ENCODE measurements at places on chromosomes 12 and 14. TPM values are rescaled to one million over a fixed set of nuclear protein-coding genes. Genes with fewer than 3 reads are reported as not detected.
A peak's percentile ranks its signal among the peaks of the same experiment; 100 is the strongest.

Gene SLC2A13
- total RNA-seq = 8.4 TPM

DNA sequence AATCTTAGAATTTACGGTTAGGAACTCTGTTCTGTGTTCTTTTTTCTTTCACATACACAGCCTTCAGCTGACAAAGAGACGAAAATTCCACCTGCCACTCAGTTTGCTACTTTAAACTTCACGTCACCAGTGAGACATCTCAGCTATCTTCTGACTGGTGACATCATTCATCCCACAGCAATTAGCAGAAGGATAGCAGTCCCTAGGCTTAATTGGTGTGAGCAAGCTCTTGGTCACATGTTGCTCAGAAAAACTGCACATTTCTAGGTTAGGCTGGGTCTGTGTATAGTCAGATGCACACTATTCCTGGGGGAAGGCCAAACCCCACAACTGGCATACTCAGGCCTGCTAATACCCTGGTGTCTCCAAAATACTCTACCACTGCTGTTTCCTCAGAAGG lies 23.9 kb downstream of the SLC7A7 start:
- H3K4me1 ChIP-seq = peaks cover 12% of the 10 kb centered on the region

Gene LRP1-AS
- not detected for total RNA-seq

DNA sequence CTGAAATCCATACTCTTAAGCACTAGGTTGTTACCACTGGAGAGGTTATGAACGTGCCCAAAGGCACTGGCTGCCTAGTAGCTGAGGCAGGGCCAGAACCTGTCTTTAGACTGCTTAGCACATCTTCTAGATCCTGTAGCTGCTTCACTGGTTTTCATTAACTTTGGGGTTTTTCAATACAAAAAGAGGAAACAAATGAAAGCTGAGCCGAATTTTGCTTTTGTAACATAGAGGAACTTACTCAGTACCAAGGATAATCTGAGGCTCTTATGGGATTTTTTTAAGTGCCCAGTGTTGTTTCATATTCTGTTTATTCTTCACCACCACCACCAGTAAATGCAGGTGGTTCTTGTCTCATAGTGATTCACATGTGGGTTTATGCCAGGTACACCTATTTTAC lies 396.1 kb downstream of the RAD51B start:
- no peak overlapping the region for H3K27ac ChIP-seq
- DNase-seq = no peak

GRCh38 chr14:102095231-102095870 lies 8.5 kb upstream of the HSP90AA1 start:
- H3K4me3 ChIP-seq = no peak overlapping the region
- no peak overlapping the region for H3K27ac ChIP-seq
- no peak for DNase-seq
- peaks cover 2% of the 10 kb centered on the region for H3K36me3 ChIP-seq

- H3K4me1 ChIP-seq = no peaks in the 10 kb centered on the region
- no peak overlapping the region for H3K4me3 ChIP-seq
- H3K36me3 ChIP-seq = no peaks in the 10 kb centered on the region
- H3K27ac ChIP-seq = no peak overlapping the region
- DNase-seq = no peak
Observed at GRCh38 chr14:67881225-67881624, 61.6 kb downstream of the RAD51B start.

GRCh38 chr12:114841557-114842251 lies 157.7 kb upstream of the TBX3 start:
- no peaks in the 10 kb centered on the region for H3K4me1 ChIP-seq
- H3K4me3 ChIP-seq = no peak overlapping the region
- no peak for DNase-seq
- no peak overlapping the region for H3K27ac ChIP-seq
- no peaks in the 10 kb centered on the region for H3K36me3 ChIP-seq

DNA sequence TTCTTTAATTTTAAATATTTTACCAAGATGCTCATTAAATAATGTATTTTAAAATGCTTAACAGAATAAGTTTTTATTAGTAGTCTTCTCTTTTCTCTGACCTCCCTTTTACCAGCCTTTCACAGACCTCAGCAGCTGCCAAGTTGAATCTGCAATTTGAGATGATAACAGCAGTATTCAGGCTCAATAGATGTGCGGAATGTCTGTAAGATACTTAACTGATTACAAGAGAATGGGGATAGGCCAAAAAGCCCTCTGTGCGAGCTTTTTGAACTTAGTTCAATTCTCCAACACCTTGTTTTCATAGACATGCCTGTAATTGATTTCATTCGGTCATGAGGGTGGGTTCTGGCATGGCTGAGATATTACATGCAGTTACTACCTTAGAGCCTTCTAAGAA lies 277.2 kb downstream of the TMTC2 start:
- no peak for DNase-seq
- no peaks in the 10 kb centered on the region for H3K36me3 ChIP-seq
- H3K27me3 ChIP-seq = no peaks in the 10 kb centered on the region
- H3K27ac ChIP-seq = no peak overlapping the region
- no peaks in the 10 kb centered on the region for H3K4me1 ChIP-seq

Gene KRT5
- total RNA-seq = 0.32 TPM

GRCh38 chr14:38279572-38279971 lies 23.7 kb upstream of the CLEC14A start:
- no peak overlapping the region for H3K4me3 ChIP-seq
- no peaks in the 10 kb centered on the region for H3K27me3 ChIP-seq
- H3K4me1 ChIP-seq = no peaks in the 10 kb centered on the region

Gene PRPH
- total RNA-seq = not detected

Gene ARHGAP9
- total RNA-seq = 0.39 TPM

Gene PLEKHH1
- 11.8 TPM for total RNA-seq

DNA sequence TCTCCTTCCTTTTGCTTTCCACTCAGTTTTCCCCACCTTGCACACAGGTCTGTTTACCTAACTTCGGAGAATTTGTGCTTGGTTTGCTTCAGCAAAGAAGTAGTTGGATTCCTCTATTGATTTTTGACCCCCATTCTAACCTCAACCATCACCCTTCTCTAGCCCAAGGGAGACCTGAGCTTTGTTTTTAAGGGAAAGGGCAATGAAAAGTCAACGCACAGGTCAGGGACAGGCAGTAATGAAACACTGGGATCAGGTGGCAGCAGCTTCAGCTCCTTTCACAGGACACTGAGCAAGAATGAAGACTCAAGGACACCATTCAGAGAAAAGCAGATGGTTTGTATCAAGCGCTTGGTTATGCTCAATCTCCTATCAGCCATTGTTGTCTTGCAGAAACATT lies 46.9 kb upstream of the KRR1 start:
- no peak for DNase-seq
- H3K4me3 ChIP-seq = no peak overlapping the region
- H3K27me3 ChIP-seq = no peaks in the 10 kb centered on the region
- H3K36me3 ChIP-seq = no peaks in the 10 kb centered on the region
- no peak overlapping the region for H3K27ac ChIP-seq
- peaks cover 27% of the 10 kb centered on the region for H3K4me1 ChIP-seq

DNA sequence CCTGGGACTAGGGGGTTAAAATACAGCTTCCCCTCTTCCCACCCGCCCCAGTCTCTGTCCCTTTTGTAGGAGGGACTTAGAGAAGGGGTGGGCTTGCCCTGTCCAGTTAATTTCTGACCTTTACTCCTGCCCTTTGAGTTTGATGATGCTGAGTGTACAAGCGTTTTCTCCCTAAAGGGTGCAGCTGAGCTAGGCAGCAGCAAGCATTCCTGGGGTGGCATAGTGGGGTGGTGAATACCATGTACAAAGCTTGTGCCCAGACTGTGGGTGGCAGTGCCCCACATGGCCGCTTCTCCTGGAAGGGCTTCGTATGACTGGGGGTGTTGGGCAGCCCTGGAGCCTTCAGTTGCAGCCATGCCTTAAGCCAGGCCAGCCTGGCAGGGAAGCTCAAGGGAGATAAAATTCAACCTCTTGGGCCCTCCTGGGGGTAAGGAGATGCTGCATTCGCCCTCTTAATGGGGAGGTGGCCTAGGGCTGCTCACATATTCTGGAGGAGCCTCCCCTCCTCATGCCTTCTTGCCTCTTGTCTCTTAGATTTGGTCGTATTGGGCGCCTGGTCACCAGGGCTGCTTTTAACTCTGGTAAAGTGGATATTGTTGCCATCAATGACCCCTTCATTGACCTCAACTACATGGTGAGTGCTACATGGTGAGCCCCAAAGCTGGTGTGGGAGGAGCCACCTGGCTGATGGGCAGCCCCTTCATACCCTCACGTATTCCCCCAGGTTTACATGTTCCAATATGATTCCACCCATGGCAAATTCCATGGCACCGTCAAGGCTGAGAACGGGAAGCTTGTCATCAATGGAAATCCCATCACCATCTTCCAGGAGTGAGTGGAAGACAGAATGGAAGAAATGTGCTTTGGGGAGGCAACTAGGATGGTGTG lies 1.9 kb downstream of the GAPDH start:
- H3K4me1 ChIP-seq = peaks cover 41% of the 10 kb centered on the region
- peak overlapping the region; percentile 89 for H3K27ac ChIP-seq
- DNase-seq = no peak

DNA sequence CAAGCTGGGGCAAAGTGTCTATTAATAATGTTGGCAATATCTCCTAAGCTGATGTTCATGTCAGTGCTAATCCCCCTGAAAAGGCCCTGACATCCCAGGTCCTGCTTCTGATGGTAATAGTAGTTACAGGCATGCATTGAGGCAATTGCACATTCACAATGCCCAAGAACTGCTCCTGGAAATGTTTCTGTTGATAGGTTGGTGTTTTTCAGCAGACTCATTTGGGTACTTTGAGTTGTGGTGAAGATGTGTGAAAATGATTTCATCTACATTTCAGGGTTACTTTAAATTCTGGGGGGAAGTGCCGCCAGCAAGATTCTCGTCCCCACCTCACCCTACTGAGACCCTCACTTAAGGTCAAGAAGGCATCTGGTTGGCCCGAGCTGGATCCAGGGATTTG lies 92.9 kb downstream of the BBS10 start:
- no peak for DNase-seq
- H3K4me3 ChIP-seq = no peak overlapping the region
- H3K36me3 ChIP-seq = no peaks in the 10 kb centered on the region
- H3K4me1 ChIP-seq = peaks cover 12% of the 10 kb centered on the region
- no peaks in the 10 kb centered on the region for H3K27me3 ChIP-seq

GRCh38 chr12:92462049-92462448 lies 240.7 kb upstream of the PLEKHG7 start:
- no peak overlapping the region for H3K27ac ChIP-seq
- no peaks in the 10 kb centered on the region for H3K4me1 ChIP-seq
- DNase-seq = no peak
- no peak overlapping the region for H3K4me3 ChIP-seq
- H3K27me3 ChIP-seq = no peaks in the 10 kb centered on the region
- no peaks in the 10 kb centered on the region for H3K36me3 ChIP-seq

Gene RIMKLB
- total RNA-seq = 29.3 TPM

Gene SDR9C7
- total RNA-seq = not detected

- no peak overlapping the region for H3K27ac ChIP-seq
- DNase-seq = no peak
- H3K4me1 ChIP-seq = no peaks in the 10 kb centered on the region
- H3K27me3 ChIP-seq = no peaks in the 10 kb centered on the region
- no peaks in the 10 kb centered on the region for H3K36me3 ChIP-seq
- no peak overlapping the region for H3K4me3 ChIP-seq
Observed at GRCh38 chr12:72839696-72840095, 567.5 kb downstream of the TRHDE start.

DNA sequence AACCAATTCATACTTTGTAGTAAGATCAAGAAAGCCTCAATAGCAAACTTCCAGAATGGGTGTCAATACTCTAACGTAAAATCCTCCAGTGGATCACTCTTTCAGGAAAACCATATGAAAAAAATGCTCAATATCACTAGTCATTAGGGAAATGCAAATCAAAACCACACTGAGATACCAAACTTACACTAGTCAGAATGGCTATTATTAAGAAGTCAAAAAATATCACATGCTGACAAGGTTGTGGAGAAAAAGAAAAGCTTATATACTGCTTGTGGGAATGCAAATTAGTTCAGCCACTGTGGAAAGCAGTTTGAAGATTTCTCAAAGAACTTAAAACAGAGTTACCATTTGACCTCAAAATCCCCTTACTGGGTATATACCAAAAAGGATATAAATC lies 49.5 kb upstream of the ATXN7L3B start:
- no peak overlapping the region for H3K27ac ChIP-seq
- DNase-seq = no peak
- H3K4me3 ChIP-seq = no peak overlapping the region
- no peaks in the 10 kb centered on the region for H3K27me3 ChIP-seq
- peaks cover 33% of the 10 kb centered on the region for H3K4me1 ChIP-seq
- H3K36me3 ChIP-seq = no peaks in the 10 kb centered on the region

Gene ETV6
- total RNA-seq = 89.1 TPM

Gene MFAP5
- total RNA-seq = not detected

DNA sequence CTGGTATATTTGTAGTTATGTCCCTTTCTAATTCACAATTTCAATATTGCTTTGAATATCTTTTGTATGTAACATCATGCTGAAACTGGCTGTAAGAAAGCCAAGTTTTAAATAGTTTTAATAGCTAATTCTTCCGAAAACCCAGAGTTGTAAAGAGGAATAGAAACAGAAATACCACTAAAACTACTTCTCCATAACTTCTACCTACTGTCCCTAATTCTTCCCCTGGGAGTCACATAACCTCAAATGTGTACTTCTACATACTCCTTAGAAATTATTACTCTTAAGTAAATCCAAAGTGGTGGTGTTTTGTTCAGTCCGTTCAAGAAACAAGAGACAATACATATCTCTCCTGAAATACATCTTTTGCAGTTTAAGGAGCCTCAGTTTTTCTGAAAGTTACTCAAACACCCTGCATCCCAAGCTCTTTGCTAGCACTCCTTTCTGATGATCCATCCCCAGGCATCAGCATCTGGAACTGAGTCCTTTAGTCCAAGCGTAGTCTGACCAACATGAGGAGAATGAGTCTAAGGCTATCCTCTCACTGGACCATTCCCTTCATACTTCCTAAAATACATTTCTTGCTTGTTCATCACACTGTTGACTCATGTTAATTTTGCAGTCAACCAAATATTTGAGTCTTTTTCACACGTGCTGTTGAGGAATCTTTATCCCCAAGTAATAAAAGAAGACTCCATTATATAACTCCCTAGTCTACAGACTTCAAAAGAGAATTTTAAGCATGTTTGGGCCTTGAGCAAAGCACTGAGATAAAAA lies 214.3 kb upstream of the NUDT4 start:
- no peak overlapping the region for H3K4me3 ChIP-seq
- H3K27ac ChIP-seq = no peak overlapping the region
- H3K27me3 ChIP-seq = no peaks in the 10 kb centered on the region
- H3K36me3 ChIP-seq = peaks cover 7% of the 10 kb centered on the region

Gene ESPL1
- total RNA-seq = 31.1 TPM

GRCh38 chr12:4089121-4089606 lies 184.4 kb upstream of the CCND2 start:
- peaks cover 72% of the 10 kb centered on the region for H3K27me3 ChIP-seq
- no peak overlapping the region for H3K27ac ChIP-seq
- no peaks in the 10 kb centered on the region for H3K36me3 ChIP-seq
- no peak overlapping the region for H3K4me3 ChIP-seq
- H3K4me1 ChIP-seq = no peaks in the 10 kb centered on the region

Data from Calu3 (cell line).